Stimulated activated CD4-positive, alpha-beta T cell treated with anti-CD3 and anti-CD28 coated beads, TNF-alpha, amount 100 ng/mL, for 24 hours (primary cell): ENCODE measurements at places on chromosomes 1 and 21.

DNA sequence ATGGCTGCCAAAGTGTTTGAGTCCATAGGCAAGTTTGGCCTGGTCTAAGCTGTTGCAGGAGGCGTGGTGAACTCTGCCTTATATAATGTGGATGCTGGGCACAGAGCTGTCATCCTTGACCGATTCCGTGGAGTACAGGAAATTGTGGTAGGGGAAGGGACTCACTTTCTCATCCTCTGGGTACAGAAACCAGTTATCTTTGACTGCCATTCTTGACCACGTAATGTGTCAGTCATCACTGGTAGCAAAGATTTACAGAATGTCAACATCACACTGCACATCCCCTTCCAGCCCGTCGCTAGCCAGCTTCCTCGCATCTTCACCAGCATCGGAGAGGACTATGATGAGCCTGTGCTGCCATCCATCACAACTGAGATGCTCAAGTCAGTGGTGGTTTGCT is 215.8 kb upstream of the JUN start:
- DNase-seq = no peak

GRCh38 chr1:228402641-228403025 is 4.0 kb downstream of the TRIM11 start:
- no peak for DNase-seq

GRCh38 chr21:42608446-42608845 is 45.0 kb upstream of the PDE9A start:
- no peak for DNase-seq

- DNase-seq = no peak
These were observed 78.0 kb downstream of the RGS13 start for GRCh38 chr1:192713921-192714320.

DNA sequence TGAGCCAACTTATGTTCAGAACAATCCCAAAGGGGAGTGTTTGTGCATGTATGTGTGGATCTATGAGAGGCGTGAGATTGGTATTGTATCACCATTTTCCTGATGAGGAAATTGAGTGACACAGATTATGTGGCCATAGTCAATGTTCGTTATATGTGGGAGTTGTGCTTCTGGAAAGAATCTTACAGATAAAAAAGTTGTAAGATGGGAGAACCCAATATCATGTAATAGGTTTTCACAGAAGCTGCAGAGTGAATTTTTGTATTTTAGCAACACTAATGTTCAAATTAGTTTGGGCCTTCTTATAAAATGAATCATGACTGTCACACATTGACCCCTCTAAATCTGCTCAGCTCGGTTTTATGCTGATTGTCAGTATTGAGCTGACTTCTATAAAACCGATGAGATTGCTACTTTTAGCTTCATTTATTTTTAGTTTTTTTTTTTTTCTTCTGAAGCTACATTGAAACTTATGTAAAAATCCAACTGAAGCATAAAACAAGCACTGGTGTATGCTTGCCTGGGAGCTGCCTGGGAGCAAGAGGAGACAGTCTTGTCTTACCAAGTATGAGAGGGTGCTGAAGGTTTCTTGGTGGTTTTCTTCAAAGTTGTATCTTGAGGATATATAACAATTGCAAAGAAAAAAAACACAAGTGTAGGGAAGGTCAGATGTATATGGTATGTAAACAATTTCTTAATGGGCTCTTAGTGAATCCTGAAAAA is 4.1 kb downstream of the RWDD3 start:
- no peak for DNase-seq

DNA sequence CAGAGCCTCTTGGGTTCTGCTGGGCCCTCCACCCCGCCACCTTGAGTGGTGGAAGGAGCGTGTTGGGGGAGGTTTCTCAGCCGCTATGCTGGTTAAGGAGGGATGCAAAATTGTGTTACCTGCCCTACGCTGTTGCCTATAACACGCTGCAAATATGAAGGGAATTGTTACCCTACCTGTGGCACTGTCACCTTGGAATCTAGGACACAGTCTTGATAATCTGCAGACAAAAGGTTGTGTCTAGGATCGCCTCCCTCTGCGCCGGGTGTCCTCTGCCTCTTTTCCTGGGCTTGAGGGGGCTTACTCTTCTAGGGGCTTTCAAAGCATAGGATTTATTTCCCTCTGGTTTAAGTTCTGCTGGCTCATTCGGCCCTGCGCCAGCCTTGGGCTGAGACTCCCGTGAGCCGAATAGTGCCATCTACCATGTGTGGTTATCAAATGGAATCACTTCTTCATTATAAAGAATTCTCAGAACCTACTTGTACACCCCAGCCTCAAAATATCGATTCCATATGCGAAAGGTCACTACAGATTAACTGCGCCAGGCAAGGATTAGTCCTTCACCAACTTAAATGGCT is 697 bp downstream of the SLC22A15 start:
- DNase-seq = no peak

DNA sequence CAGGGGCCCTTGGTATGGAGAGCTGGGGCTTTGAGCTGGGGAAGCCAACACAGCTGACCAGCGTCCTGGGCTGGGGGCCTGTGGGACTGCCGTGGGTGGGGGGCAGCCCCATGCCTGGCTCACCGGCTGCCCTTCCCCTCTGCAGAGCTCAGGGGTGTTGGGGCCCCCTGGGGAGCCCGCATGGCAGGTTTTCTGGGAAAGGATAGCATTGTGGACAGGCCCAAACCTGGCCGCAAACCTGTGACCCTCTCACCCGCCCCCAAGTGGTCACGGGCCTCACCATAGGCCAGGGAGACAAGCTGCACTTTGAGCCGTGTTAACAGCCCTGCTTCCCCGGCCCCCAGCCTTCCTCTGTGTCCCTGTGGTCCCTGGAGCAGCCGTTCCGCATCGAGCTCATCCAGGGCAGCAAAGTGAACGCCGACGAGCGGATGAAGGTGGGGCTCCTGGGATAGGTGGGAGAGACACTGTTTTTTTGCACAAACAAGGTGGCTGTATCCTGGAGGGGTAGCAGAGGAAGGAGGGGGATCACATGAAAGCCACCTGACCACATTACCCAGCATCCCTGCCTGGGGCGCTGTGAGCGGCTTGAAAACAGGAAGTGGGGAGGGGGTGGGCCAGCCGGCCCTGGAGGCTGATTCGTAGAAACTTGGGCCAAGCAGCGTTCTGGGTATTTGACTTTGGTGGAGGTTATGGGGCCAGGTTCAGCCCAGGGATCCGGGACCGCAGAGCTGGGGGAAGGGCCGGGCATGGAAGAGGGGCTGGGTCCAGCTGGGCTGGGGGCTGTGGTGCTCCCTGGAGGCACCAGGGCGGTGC is 65.9 kb downstream of the PIK3CD start:
- DNase-seq = peak; percentile 84

DNA sequence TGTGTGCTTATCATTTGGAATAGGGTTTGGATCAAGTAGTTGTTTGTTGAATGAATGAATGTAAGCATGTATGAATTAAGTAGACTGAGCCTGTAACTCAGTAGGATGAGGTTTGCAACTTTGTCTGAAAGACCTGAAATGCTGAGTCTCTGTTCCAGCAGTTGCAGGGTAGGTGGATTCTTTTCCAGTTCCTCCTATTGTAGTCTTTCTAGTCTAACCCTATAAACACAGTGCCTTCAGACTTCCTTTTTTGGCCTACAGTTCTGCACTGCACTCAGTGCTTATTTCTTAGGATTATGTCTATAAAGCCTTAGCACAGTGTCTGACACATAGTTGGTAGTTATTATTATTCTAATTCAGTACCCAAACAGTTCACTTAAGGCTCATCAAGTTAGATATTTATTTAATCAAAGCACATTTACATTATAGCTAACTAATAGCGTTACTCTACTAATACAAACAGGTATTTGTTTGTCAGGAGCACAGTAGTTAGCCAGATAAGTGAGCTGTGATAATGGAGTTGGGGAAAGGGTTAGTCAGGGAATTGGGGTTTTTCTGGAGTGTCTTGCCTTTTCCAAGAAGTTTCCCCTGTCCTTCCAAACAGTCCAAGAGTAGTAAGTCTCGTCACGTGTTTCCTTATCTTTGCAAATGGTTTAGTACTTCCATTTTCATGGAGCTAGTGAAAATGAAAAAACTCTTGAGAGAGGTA is 45.0 kb downstream of the ABCD3 start:
- DNase-seq = no peak

- no peak for DNase-seq
These were observed 88.2 kb upstream of the PALMD start for GRCh38 chr1:99557546-99558202.

- DNase-seq = no peak
These were observed at the start of gene UBE2U for GRCh38 chr1:64203420-64203819. Gene UBE2U (plus strand): TSS chr1:64203623. CDS start chr1:64204051, 428 bp downstream.

DNA sequence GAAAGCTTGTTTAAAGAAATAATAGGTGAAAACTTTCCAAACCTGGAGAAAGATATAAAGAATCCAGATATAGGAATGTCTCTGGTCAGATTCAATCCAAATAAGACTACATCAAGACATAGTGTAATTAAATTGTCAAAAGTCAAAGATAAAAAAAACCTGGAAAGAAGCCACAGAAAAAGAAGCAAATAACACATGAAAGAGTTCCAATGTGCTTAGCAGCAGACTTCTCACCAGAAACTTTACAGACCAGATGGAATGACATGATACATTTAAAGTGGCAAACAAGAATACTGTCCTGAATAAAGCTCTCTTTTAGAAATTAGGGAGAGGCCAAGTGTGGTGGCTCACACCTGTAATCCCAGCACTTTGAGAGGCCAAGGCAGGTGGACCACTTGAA is 1039.9 kb downstream of the KCNT2 start:
- DNase-seq = no peak

- no peak for DNase-seq
These were observed 139.2 kb downstream of the TM2D1 start for GRCh38 chr1:61585714-61586113.

GRCh38 chr1:204571128-204571527 is 54.9 kb downstream of the MDM4 start:
- no peak for DNase-seq

- no peak for DNase-seq
These were observed 47.6 kb downstream of the PKNOX1 start for GRCh38 chr21:43021756-43022600.

DNA sequence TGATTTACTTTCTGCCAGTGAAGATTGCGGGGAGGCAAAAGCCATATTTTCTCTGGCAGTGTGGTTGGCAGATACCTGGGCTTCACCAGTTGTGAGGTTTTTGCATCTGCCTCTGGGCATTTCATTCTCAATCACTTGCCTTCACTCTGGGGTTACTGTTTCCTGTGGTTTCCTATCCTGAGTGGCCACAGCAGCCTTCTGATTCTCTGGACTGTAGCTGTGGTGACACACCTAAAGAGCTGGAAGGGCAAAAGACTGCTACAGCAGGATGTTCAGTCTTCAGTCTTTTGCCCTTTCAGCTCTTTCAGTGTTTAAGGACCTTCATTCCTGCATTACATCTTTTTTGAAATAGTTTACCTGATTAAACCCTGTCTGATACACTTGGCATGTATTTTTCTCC is 50.5 kb upstream of the GPR52 start:
- no peak for DNase-seq

GRCh38 chr21:38600106-38600505 is 101.8 kb upstream of the ERG start:
- no peak for DNase-seq

- DNase-seq = no peak
These were observed 215.8 kb downstream of the TRABD2B start for GRCh38 chr1:47781171-47781959.

DNA sequence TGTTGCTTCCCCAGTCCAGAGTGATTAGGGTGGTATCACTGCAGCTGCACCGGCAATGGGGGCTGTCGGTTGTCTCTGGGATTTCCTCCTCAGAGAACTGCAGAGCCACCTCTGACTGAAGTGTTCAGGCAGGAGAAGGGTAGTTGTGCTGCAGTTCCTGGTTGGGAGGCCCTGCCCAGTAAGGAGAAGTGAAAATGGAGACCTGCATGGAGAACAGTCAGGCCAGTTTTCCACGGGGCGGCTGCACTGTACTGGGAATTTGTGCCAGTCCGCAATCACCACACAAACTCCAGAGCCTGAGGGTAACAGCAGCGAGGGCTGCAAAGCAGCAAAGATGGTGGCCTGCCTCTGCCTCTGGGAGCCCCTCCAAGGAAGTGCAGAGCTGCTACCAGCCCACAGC is 58.1 kb upstream of the CCDC190 start:
- no peak for DNase-seq

DNA sequence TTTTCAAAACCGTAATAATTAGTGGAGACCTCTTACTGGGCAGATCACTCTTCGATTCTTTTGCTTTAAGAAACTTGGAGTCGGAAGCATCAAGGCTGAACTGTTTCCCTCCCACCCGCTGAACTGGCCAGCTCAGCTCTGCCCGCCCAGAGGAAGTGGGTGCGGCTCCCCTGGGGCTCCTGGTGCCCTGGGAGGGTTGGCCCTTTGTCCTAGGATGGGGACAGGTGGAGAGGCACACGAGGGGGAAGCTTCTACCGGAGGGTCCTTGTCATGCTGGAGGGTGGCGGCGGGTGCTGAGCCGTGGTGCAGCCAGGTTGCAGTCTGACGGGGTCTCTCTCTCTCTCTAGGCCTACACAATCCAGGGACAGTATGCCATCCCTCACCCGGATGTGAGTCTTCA is 64.3 kb upstream of the COL6A1 start:
- no peak for DNase-seq

- DNase-seq = no peak
These were observed 176.3 kb downstream of the PRDM16 start for GRCh38 chr1:3245344-3245743.

GRCh38 chr1:222546548-222547259 is 1.2 kb downstream of the HHIPL2 start:
- DNase-seq = no peak

- no peak for DNase-seq
These were observed 73.3 kb downstream of the LEPR start for GRCh38 chr1:65493802-65494201.

- no peak for DNase-seq
These were observed 5.2 kb upstream of the PIGR start for GRCh38 chr1:206951318-206952100.

- DNase-seq = no peak
These were observed 62.0 kb upstream of the ST6GALNAC3 start for GRCh38 chr1:76012341-76013205.

DNA sequence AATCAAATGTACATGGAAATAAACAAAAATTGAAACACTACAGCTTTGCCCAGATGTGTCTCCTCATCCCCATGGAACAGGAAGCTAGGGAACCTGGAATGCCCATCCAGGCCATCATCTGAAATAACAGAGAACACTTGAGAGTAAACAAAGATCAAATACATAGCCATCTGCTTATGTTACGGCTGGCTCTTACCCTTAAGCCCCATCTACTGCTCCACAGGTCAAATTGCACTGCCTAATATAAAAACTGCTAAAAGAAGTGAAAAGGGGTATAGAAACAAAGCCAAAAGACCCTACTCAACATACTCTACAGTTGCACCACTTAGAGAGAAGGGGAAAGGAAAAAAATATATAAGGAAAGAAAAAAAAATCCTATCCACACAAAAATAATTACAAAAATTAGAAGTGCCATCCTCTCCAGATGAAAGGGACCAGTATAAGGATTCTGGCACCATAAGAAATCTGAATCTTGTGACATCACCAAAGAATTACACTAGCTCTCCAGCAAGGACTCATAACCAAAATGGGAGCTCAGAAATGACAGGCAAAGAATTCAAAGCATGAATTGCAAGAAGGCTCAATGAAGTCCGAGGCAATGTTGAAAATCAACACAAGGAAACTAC is 26.9 kb downstream of the OR6Y1 start:
- DNase-seq = no peak

- no peak for DNase-seq
These were observed 157.5 kb downstream of the COP1 start for GRCh38 chr1:176049582-176049981.
